Brain microvascular endothelial cell (primary cell): ENCODE measurements at places on chromosomes 6 and 20.

GRCh38 chr6:106925948-106926347 lies 48.6 kb downstream of the CD24 start:
- no peak for DNase-seq

DNA sequence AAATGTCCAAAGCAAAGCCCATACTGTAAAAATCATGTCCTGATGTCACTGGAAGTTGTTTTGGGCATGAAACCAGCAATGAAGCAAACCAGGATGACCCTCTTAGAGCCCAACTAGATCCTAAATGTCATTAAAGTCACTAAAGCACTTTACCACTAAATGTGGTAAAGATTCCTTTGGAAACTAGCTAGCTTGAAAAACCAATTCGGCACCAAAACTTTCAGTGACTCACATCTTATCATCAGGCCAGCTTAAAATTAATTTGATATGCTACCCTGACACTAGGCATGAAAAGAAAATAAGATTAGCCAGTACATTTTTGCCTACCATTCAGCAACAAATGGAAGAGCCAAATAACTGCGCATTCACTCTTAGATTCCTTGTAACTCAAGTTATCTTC lies 145.8 kb downstream of the PACRG start:
- no peak for DNase-seq

DNA sequence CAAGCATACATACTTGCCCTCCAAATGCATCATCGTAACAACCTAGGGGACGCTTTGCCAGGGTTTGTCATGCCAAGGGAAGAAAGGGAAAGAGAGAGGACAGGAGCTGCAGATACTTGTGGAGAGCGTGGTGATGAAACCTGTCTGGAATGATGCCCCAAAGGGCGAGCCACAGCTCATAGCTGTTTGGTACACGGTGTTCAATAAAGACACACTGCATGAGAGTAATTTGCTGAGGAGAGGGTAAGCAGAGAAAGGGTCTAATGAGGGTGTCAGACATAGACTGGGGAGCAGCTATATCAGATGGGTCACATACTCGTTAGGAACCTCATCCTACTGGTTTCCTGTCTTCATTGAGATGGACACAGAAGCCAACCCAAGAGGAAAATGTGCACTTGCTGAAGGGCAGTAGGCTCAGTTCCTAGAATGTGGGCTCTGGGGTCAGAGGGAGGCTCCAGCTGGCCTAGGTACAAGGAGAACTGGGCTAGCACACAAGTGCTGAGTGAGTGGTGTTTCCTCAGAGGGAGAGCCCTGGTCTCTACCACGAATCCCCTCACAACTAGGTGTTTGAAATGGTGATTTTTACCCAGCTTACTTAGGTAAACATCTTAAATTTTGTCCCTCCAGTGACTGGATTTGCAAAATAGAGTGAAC lies 5.2 kb upstream of the FOXO3 start:
- DNase-seq: no peak

- no peak for DNase-seq
Measured at GRCh38 chr20:22223236-22223635, 361.1 kb downstream of the FOXA2 start.

DNA sequence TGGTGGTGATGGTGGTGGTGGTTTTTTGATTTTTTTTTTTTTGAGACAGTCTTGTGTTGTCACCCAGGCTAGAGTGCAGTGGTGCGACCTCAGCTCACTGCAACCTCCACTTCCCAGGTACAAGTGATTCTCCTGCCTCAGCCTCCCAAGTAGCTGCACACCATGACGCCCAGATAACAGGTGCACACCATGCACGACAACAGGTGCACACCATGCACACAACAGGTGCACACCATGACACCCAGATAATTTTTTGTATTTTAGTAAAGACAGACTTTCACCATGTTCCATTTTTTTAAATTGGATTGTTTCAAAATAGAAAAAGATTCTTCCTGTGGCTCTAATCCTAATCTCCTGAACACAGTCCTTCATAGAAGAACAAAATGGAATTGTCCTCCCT lies 257.9 kb downstream of the ALDH8A1 start:
- DNase-seq: no peak

GRCh38 chr6:129133770-129134192 lies 250.8 kb downstream of the LAMA2 start:
- DNase-seq: peak; percentile 43

GRCh38 chr6:31764198-31764597 lies 1.7 kb downstream of the SAPCD1 start:
- DNase-seq: no peak

GRCh38 chr6:31450751-31451150 lies 47.2 kb upstream of the MICB start:
- DNase-seq: no peak

GRCh38 chr6:79330704-79331103 lies 96.2 kb upstream of the HMGN3 start:
- DNase-seq: no peak

DNA sequence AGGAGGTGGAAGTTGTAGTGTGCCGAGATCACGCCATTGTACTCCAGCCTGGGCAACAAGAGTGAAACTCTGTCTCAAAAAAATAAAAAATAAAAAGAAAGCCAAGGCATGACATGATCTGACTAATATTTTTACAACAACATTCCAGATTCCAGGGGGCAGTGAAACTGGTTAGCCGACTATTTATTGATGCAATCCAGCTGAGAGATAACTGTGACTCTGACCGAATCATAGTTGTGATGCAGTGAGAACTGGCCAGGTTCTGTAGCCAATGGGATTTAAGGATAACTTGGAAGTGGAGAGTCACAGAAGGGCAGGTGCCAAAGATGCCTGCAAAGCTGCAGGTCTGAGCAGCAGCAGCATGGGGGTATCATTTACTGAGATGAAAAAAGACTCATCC lies 82.9 kb upstream of the TSHZ2 start:
- DNase-seq: no peak

DNA sequence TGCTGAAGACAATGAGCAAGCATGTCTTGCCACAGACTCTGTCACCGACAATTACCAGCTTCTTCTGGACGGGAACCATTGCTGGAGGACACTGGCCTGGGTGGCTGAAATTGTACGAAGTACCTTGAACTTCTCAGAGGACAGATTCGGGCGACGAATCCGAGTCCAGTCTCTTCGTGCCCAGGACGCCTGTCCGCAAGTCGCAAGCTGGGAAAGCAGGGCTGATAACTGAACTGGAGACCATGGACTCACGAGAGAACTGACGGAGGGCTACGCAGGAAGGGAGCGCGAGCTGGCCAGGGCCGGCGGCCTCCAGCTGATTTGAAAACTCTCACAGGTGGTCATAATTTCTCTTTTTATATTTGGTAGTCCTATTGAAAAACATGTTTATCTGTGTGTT lies 1229.5 kb upstream of the MAP3K7 start:
- no peak for DNase-seq

- DNase-seq: no peak
Measured at GRCh38 chr20:20251836-20252235, 116.1 kb upstream of the INSM1 start.

GRCh38 chr6:1247056-1247455 lies 64.8 kb upstream of the FOXQ1 start:
- DNase-seq: no peak

- DNase-seq: no peak
Measured at GRCh38 chr6:15616261-15616660, 46.6 kb downstream of the DTNBP1 start.

GRCh38 chr6:106997392-106998158 lies 23.0 kb upstream of the CD24 start:
- peak; percentile 8 for DNase-seq
